ENCODE measurements at places on chromosomes 3 and 15.

- no peak for DNase-seq
These were observed 2.7 kb downstream of the MECOM start for GRCh38 chr3:169660709-169661360.

GRCh38 chr3:194294895-194295214 lies 56.3 kb downstream of the CPN2 start:
- no peak for DNase-seq

DNA sequence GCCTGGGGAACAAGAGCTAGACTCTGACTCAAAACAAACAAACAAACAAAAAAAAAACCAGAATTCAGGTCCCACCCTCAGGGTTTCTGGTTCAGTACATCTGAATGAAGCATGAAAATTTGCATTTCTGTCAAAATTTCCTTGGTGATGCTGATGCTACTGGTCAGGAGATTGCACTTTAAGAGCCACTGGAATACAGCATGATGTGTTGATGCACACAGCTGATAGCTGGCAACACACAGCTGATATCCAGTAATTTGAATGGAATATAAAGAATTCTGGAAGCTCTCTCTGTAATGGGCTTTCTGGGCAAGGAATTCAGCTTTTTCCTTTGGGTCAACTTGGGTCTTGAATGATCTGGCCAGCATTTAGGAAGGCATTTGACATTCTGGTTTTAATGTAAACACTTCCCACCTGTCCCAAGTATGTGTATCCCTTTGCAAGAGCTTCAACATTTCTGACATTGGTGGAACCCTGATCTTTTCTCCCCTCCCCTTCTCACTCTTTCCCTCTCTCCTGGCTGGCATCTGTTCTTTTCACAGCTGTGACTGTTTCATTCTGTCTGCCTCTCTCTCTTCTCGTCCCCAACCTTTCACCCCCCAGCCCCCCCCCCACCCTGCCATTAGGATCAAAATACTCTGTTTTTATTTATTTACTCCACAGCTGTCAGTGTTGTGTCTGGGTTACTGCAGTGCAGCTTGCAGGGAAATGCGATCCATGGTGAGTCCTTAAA lies 189.5 kb downstream of the TPRG1 start:
- no peak for DNase-seq

DNA sequence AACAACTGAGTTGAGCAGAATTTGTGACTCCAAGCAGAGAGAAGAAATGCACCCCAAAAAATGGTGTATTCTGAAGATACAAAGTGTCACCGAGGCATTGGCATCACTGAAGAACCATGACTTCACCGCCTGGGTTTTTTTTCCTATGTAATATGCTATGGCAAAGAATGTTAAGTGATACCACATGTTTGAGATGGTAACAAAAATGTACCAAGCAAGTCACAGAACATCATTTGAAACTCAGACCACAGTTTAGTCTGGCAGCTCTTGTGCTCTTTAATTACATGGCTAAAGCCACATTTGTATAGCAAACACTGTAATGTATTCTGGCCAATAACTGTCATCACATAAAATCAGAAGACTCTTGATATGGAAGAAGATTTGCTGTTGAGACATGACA lies 323.5 kb downstream of the ULK4 start:
- no peak for DNase-seq

DNA sequence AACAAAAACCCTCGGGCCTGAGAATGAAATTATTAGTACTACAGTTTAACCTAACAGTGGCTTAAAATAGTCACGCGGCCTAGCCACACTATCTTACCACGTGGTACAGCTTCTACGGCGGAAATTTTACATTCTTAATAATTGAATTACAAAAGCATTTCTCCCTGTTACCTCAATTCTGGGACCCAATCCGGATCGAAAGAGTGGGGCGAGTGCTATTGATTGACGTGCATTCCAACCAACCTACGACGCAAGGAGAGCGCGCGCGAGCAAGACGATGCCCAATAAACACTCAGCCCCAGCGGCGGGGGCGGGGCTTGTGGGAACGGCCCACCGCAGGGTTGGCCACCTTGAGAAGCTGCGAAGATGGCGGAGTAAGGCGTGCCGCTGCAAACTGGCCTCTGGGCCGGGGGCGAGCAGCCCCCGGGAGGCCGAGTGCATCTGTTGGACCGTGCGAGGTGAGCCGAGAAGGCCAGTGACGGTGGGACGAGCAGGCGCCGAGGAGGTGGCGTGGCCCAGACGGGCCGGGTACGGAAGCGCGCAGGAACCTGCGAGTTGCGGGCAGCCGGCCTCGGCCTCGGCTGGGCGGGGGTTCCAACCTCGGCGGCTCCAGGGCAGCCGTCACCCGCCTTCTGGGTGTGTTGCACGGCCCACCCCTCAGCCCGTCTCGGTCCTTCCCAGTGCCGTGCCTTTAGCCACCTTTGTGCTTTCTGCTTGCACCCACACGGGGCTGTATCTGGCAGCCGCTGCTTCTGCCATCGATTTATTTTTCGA lies 48.6 kb downstream of the OIP5 start:
- peak; percentile 99 for DNase-seq

DNA sequence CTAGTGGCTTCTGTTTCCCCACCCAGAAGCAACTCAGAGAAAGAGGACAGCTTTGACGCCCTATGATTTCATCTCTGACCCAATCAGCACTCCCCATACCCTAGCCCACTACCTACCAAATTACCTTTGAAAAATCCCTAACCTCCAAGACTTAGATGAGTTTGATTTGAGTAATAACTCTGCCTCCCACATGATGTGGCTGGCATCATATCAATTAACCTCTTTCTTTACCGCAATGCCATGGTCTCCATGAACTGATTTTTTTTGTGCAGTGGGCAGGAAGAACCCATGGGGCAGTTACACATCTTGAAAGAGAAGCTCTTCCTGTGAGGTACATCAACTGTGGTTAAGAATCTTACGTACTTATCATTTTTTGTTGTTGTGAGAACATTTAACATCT lies 25.5 kb upstream of the APOD start:
- no peak for DNase-seq

DNA sequence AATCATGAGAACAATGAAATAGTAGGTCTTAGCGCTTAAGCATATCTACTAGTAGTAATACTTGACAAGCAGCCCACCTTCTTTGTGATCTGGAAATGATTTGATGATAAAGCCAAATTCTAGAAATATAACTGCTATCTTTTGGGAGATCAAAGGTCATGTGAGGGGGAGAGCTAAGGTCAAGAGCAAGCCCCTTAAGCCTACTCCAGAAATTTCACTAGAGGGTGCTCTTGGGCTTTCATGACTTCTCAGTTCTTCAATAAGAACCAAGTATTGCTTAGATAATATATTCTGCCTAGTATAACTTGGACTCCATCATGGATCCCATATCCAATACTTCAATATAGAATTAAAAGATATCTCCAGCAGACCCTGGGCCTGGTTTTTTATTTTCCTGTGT lies 319.6 kb downstream of the ZBTB20 start:
- DNase-seq = no peak
